ENCODE measurements at places on chromosomes 2 and 18.

DNA sequence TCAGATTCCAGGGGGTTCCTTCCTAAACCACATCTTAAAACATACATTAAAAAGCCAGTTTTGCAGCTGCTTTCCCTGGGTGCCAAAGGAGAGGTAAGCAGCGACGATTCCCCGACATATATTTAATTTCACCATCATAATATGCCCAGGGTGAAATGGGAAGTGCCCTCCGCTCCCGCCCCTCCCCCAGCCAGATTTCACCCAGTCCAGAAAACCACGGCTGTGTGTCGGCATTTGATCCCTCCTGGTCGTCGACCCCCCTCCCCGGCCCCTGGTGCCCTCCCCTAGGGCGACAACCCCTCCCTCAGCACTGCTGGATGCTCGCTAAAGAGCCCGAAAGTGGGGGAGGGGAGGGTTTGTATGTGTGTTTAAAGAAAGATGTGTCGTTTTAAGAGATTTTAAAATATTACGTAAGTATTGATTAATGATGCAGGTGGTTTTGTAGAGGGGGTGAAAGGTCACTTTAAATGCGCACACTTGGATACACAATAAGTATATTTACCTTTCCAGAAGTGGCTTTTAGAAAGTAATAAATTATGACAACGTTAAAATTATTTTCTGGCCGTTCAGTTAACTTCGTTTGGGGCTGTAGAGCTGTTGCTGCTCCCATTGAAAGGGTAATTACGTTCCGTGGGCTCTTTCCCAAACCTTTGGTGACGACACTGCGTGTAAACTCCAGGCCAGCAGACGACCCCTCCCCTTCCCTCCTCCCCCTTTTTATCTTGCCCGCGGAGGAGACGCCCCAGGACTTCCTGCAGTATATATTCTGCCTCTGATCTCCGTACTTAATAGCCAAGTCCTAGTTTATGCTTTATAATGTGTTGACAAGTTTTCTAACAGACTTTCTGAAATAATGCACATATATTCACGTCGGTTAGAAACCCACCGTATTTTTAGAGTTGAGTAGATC is 3.4 kb upstream of the BCL11A start:
- DNase-seq = no peak

GRCh38 chr2:79638410-79638809 is 125.6 kb downstream of the CTNNA2 start:
- DNase-seq = no peak

- DNase-seq = no peak
Observed at GRCh38 chr2:149225446-149225845, 104.9 kb upstream of the LYPD6 start.

DNA sequence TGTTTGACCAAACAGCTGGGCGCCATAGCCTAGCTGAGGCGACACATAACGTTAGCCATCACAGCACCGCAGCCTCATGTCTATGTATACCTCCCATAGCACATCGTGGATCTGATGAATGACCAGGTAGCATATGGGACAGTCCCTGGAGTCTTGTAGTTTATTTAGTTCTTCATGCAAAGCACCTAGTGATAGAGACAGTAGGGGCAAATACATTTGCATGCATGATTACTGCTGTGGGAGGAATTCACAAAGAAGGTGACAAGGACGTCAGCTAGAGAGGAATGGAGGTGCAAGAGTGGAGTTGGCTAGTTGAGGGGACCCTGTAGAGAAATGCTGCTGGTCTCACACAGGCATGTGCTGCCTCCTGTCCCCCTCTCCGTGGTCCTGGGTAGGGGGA is 478.9 kb upstream of the HS6ST1 start:
- DNase-seq = no peak

DNA sequence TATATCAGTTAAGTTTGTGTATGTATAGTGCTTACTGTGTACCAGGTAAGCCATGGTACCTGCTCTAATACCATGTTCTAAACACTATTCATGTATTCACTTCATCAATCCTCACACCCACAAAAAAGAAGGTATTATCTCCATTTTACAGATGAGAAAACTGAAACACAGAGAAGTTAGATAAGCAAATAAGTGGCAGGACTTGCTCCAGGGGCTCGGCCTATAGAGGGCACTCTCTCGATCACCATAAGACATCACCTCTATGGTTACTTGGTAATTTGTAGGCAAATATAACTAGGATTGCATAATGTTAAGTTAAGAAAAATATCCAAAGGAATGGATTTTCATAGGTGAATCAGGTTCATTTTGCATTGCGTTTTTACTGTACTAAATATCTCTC is 118.1 kb upstream of the FN1 start:
- no peak for DNase-seq

DNA sequence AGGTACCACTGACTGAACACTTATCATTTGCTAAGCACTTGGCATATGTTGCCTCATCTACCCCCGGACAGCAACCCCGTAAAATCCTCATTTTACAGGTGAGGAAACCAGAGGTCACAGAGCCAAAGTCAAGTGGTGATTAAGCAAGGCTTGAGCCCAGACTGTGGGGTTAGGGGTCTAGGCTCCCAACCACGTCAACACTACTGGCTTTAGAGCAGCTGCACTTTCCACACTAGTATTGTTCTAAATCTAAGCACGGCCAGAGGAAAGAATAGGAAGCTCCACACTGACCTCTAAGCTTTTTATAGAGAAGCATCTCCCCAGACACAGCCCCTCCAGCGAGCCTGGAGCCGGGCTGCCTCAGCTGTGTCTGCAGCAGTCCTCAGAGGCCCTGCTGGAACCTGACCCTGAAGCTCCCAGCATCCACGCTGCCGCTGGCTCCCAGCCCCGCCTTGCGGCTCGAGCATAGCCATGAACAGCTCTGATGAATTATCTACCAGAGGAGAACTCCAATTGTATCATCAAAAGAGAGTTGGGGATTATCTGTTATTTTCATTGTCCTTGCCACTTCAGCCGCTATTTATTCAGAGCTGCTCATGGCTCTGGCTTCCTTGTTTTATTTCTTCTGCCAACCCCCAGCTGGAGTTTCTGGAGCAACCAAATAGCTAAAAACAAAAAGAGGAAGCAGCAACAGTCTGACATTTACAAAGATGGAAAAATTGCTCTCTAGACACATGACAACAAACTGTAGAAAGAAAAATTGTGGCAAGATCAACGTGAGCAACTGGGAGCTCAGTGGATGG is 62.2 kb upstream of the RTN4 start:
- DNase-seq = no peak

GRCh38 chr18:35116784-35117318 is 75.6 kb downstream of the MAPRE2 start:
- DNase-seq = no peak

GRCh38 chr2:234548695-234549420 is 52.0 kb upstream of the ARL4C start:
- no peak for DNase-seq

GRCh38 chr18:11553098-11553940 is 56.1 kb upstream of the SLC35G4 start:
- DNase-seq = no peak

- DNase-seq = no peak
Observed at GRCh38 chr2:227248876-227249275, 76.2 kb upstream of the MFF start.

- no peak for DNase-seq
Observed at GRCh38 chr2:106734165-106734564, 151.8 kb downstream of the ST6GAL2 start.

GRCh38 chr2:203951366-203951902 is 14.9 kb downstream of the ICOS start:
- DNase-seq = no peak

DNA sequence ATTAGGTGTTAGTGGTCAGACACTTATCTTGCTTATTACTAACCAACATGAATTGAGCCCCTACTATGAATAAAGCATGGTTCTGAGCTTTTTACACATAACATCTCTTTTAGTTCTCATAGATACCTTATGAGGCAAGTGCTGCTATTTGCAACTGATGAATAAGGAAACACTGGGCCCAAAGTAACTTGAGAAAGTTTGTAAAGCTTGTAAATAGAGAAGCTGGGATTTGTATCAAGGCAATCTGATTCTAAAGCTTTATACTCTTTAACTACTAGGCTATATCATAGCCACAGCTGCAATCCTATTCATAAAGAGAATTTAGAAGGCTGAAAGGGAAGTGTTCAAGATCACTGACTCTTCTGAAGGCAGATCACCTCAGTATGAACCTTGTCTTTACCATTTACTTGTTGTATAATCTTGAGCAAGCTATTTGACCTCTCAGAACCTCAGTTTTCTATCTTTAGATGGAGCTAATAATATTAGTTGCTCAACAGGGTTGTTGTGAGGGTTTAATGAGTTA is 60.4 kb downstream of the ABCB11 start:
- DNase-seq = no peak

DNA sequence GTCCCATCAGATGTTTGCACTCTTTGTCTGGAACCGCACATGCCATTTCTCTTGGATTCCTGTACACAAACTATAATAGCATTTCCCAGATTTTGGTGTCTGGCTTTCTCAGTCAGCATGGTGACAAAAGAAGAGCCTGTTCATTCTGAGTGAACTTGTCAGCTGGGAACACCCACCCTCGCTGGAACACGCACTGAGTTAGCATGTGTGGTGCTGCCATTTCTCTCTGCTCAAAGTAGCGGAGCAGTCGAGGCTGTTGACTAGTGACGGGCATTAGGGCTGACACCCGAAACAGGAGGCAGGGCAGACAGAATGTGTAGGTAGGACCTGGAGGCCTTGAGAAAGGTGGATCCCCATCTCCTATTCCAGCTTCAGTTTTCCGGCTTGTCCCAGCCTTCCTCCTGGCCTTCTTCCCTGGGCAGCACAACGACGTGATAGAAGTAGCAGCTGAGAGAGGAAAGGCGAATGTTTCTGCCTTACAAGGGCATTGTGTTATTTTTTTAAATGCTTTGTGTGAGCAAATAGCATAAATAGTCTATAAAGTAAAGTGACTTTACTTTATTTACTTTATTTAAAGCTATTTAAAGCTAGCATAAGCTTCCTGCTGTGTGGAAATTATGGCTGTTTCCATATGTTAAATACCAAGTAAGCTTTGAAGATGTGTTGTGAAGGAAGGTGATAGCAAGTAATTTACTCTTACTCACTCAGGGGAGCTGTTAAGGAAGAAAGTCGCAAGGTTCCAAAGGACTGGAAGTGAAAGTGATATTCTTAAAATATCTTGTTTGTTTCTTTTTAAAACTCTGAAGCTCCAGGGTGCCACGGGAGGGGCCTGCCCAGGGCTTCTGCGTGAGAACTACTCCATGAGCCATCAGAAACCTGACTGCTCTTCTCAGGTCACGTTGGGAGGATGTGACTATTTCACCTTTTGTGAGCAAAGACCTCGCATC is 272.6 kb downstream of the NEDD4L start:
- no peak for DNase-seq

DNA sequence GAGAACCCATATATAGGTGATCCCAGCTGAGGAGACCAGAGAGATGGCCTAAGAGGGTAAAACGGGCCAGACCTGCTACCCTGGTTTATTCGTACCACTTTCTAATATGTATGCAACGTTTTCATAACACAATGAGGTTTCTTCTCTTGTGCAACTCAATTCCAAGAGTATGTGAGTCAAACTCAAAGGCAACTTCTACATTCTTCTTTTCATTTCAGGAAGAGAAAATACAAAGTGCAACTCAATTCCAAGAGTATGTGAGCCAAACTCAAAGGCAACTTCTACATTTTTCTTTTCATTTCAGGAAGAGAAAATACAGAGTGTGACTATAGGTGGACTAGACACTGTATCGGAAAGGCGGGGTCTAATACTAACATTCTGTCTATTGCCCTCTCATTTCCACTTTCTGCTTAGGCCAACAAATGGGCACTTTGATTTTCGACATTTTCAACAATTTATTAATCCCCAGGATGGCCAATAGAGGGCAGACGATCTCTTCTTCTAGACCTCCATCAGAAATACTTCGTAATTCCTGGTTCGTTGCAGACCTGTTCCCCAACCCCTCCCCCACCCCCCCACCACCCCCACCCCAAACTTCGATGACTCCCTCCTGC is 3.7 kb upstream of the CRIM1 start:
- DNase-seq = no peak

DNA sequence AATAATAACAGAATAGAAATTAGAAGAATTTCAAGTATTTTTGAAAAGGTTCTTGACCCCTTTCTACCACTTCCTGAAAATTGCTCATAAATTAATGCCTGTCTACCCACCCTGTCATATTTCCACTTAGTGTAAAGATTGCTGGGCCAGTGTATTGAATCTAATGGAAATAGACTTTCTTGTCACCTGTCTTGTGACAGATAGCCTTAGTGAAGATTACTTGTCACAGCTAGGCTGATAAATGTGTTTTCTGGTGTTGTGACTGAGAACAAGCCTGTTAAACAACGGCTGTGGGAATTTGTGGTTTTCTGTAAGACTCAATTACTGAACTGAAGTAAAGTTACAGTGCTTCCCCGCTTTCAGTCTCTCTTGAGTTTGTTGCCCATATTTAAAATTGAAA is 37.0 kb downstream of the PIK3C3 start:
- no peak for DNase-seq

DNA sequence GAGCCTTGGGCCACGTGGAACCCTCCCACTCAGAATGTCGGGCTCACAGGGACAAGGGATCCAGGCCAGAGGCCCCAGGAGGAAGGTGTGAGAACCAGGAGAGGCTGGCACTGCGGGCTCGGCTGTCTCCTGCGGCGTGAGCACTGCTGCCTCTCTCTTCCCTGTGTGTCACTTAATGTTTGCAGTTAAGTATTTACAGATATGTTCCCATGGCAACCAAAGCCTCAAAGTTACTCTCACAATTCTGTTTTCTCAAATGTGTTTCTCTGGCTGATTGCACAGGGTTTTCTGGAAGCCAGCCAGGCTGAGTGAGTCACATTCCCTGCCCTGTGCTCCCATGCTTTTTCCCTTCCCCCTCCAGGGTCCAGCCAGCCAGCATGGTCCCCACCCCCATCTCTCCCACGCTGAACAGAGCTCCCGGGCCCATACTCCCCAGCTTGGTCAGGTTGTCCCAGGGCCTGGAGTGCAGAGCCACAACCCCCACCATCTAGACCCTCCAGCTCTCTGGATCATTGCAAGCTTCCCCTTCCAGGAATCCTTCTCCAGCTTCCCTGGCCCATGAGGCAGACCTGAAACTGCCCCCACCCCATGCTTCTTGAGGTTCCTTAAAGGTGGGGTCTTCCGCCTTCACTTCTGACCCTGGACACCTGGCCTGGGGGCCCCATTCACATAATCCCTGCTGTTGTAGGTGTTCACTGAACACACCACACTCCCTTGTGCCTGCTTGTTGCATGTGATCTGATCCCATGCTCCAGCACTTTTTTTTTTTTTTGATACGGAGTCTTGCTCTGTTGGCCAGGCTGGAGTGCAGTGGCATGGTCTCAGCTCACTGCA is 265.9 kb downstream of the CELF4 start:
- no peak for DNase-seq

DNA sequence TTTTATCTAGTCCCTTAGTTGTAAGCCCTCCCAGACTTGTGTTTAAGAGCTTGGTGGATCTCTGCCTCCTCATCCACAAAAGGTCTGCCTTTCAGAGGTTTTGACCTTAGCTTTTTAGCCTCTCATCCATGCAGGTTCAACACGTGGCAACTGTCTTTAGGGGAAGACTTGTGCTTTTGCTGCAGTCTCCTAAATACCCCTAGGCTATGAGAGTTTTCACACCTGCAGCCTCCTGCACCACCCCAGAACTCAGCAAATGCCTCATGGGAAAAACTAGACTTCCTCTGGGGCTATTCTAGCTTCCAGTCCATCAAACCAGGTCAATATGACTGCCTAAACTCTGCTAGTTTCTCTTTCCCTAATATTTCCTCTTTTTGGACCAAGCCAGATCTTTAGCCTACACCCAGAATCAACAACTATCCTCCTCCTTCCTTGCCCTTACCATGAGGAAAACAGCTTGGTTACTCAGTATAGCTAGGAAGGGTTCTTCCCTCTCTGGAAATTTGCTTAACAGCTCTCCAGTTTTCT is 132.3 kb upstream of the RIOK3 start:
- no peak for DNase-seq

Measured in stimulated activated CD4-positive, alpha-beta T cell treated with anti-CD3 and anti-CD28 coated beads, TNF-alpha, amount 100 ng/mL, for 4 hours (primary cell).